GM23248 (cell line): ENCODE measurements at places on chromosomes 6 and 20. TPM values are rescaled to one million over a fixed set of nuclear protein-coding genes. Genes with fewer than 3 reads are reported as not detected.
A peak's percentile ranks its signal among the peaks of the same experiment; 100 is the strongest.

DNA sequence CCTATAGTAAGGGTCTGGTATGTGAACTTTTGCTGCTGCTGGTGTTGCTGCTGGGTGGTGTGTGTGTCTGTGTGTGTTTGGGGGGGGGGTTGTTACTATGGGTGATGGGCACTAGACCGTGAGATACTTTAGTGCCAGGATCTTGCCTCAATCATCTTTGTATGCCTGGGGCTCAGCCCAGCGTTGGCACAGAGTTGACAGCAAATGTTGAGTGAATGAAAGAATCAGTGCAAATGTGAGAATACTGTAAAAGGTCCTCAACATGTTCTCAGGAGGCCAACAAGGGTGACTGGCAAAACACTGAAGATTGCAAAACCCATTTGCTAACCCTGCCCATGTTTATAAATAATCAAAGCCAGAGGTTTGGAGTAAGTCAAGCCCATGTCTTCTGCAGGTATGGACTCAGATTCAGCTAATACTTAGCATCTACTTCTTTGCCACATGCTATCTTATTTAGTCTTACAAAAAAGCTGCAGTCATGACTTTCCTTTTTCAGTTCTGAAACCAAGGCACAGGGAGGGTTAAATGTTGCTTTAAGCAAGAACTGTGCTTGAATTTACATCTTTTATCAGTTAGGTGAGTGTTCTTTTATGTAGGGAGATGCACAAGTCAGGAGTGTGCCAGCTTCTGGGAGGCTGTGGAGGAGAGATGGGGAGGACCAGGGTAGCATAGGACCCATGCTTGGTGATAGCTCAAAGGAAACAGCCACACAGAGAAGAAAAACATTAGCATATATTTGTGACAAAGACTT is 125.3 kb upstream of the SPACA1 start:
- H3K27me3 ChIP-seq: peaks cover 49% of the 10 kb centered on the region
- H3K4me3 ChIP-seq: no peak overlapping the region
- no peak for DNase-seq
- no peaks in the 10 kb centered on the region for H3K36me3 ChIP-seq
- H3K4me1 ChIP-seq: no peaks in the 10 kb centered on the region

- H3K27ac ChIP-seq: peak overlapping the region; percentile 71
- H3K27me3 ChIP-seq: no peaks in the 10 kb centered on the region
- no peaks in the 10 kb centered on the region for H3K36me3 ChIP-seq
Observed at GRCh38 chr20:45052698-45053429, 48.1 kb downstream of the KCNS1 start.

Gene SLC22A2
- not detected in 2 replicates for polyA plus RNA-seq

DNA sequence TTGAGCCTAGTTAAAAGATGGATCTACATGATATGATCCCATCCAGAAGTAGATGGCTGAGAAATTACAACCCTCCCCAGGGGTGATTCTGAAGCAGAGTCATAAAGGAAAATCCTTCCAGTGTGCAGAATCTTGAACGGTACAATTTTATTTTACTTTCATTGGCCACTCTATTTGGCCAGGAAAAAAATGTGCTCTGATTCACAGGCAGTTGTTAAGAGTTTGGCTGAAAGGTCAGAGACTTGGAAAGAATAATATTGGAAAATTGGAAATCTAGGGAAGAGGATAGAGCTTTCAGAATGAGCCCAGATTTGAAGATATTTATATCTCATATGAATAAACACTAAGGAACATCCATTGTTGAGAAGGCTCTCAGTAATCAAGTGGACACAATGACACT is 1299.3 kb upstream of the GJE1 start:
- no peaks in the 10 kb centered on the region for H3K36me3 ChIP-seq
- H3K4me1 ChIP-seq: peaks cover 9% of the 10 kb centered on the region
- H3K27me3 ChIP-seq: no peaks in the 10 kb centered on the region
- no peak overlapping the region for H3K4me3 ChIP-seq
- H3K27ac ChIP-seq: no peak overlapping the region
- peak; percentile 8 for DNase-seq
